Trophoblast cell (in vitro differentiated cells and primary cell): ENCODE measurements at places on chromosomes 12 and 14.

- no peak for DNase-seq
These were observed 9.2 kb downstream of the MLH3 start for GRCh38 chr14:75042035-75042434.

- no peak for DNase-seq
These were observed 71.3 kb upstream of the GPATCH2L start for GRCh38 chr14:76080471-76080870.

- no peak for DNase-seq
These were observed 235.1 kb downstream of the AEBP2 start for GRCh38 chr12:19674437-19674836.

GRCh38 chr12:13124656-13125505, 21.4 kb upstream of the GSG1 start:
- peak; percentile 59 for DNase-seq

- peak; percentile 43 for DNase-seq
These were observed 27.7 kb upstream of the HIGD1C start for GRCh38 chr12:50924439-50925341.

DNA sequence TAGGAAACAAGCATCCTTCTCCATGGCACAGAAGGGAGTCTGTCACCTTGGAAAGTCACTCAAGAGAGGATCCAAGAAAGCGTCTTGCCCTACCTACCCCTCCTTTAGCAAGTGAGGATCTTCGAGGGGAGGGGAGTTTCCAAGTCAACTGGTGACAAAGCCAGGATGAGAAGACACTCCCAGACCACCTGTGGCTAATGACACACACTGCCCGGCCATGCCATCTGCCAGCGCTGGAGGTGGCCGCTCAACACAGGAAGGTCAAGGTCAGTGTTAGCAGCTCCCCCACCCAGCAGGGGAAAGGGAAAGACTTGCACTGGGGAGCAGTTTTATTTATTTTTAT, 41.3 kb downstream of the ELK3 start:
- no peak for DNase-seq

DNA sequence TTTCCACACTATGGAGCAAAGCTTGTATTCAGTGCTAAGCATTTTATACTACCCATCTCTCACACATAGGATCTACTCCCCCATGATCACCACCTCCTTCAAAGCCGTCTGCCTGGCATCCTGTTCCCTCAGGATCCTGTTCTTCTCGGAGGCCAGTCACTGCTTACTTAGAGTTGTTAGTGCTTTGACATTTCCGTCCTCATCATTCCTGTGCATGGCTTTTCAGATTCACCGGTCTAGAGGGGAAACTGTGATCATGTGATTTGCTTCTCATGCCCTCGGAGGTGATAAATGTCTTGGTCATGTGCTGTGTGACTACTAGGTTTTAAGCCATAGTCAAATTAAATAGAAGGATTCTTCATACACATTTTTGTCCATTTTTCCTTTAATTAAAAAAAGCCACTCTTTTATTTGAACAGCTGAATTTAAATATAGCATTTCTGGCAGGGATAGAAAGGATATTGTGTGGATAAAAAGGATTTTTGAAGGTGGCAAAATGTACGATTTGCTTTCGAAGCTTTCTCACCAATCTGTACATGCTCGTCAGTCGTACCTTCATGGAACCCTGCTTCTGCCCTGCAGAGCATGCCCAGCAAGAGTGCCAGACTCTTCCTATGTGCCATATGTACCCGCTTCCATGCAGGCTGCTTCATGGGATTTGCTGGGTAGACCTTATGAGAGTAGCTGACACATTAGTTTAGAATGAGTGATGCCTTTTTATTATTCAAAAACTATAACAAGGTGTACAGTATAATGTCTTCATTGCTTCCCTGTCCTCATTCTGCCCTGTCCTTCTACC, 53.3 kb downstream of the BMAL2 start:
- no peak for DNase-seq

GRCh38 chr12:13000616-13000924, 505 bp upstream of the HEBP1 start:
- DNase-seq, result no peak

DNA sequence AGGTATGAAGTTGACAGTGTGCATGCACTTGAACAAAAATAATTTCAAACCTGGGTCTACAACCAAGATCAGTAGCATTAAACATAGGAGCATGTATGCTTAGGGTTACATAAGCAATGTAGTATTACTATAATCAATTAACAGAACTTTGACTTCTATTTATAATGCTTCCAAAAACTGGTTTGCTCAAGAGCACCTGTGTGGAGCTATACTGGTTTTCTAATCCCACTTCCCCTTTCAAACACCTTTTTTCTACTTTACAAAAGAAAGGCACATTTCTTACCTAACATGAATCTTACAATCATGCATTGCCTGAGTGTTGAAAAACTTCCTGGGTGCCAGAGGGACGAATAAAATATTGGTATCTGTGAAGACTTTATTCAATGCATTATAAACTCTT, 72.7 kb downstream of the EFCAB11 start:
- DNase-seq, result no peak

DNA sequence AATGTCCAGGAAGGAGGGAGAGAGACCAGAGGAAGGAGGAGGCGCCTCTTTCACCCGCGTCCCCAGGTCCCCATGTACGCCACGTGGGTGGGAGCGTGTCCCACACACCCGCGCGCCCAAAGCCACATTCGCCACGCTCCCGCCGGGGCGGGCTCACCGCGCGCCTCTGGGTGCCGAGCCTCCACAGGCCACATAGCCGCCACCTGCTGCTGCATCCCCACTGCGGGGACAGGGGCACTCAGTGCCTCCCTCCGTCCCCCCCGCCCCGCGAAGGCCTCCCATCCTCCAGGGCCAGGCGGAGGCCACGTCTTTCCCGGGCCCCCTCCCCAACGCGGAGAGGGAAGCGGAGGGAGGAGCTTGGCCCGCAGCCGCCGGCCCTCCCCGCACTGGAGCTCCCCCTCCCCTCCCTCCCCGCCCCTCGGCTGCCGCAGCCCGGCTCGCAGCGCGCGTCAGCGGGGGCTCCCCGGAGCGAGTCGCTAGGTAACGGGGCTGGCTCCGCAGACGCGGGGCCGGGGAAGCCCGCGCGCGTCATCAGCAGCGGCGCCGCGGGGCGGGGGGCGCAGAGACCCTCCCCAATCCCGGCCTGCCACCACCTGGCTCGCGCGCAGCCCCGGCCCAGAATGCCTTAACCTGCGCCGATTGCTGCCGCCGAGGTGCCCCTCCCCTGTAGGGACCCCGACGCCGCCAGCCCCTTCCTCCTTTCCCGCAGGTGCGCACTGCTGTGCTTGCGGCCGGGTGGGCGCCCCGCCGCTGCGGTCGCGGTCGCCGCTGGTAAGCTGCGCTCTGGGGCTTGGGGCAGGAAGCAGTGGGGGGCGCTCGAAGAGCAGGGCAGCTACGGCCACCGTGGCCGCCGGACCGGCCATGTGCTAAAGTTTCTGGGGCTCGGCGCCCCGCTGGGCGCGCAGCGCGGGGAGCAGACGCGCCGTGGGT, 536 bp upstream of the TUNAR start:
- DNase-seq, result no peak

GRCh38 chr14:77303417-77304156, 17.1 kb downstream of the POMT2 start:
- peak; percentile 79 for DNase-seq

- no peak for DNase-seq
These were observed 1.1 kb downstream of the AVIL start for GRCh38 chr12:57817261-57817989.

DNA sequence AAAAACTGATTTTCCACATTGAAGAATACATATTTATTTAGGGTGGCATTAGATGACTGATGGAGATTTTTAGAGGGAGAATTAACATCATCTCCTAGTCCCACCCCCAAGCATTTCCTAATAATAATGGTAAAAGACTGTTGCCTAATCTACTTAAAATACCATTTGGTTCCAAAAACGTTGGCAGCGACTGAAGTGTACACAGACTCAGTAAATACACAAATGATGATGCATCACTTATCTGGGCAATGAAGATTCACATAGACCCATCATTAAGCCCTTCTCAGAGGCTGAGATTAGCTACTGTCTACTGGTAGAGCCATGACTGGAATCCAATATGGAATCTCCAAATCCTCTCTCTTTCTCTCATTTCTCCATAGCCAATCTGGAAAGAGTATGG, 18.2 kb downstream of the RTN1 start:
- no peak for DNase-seq

- DNase-seq, result no peak
These were observed 3.8 kb upstream of the NUMB start for GRCh38 chr14:73462048-73462715.

DNA sequence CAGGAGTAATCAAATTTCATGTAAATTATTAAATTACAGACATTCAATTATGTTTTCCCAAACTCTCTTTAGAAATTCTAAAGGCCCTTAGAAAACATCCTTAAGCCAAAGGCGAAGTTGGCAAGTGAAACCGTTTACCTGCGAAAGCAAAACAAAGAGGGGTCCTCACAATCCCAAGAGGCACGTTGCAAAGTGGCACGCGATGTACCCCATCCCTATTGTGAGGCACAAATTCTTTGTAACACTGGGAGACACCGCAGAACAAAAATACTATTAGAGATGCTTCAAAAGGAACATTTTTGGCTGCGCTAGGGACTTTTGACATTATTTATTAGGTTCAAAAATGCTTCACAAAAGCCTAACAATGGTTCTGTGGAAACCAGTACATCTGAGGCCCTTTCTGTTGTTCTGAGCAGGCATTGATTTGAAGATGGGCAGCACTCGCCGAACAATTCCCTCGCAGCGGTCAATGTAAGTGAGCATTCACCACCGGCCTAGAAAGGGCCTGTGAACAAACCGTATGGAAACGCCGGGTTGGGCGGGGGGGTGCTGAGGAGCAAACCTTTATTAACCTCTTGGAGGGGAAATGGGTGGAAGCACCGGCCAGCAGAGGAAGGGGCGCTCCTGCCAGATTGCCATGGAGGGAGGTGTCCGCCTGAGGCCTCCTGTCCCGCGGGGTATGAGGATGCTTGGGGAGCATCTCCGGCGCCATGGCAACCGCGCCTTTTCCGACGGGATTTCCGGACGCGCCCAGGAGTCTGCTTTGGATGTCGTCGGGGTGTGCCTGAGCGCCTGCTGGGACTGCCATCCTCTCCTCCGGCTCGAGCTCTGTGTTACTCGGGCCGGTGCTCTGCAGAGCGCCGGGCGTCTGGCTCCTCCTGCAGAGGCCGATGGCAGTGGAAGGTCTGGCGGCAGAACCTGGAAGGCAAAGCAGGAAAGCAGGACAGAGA, 193.9 kb downstream of the C12orf42 start:
- no peak for DNase-seq

DNA sequence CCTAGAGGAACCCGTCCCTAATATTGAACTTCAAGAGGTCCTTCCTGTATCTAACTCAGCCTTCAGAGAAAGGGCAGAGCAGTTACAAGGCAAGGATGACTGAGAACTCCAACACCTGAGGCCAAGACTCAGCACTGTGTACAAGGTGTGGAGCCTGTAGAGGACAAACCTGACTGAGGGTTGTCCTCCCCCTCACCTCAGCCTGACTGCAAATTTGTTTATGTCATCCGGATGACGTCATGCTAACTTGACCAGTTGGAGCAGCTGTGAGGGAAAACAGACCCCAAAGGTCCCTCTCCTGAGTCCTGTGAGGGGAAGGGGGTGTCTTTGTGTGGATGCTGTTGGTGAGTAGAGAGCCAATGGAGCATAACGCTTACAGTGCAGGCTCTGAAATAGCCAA, 4.3 kb downstream of the CRACR2A start:
- DNase-seq, result no peak

DNA sequence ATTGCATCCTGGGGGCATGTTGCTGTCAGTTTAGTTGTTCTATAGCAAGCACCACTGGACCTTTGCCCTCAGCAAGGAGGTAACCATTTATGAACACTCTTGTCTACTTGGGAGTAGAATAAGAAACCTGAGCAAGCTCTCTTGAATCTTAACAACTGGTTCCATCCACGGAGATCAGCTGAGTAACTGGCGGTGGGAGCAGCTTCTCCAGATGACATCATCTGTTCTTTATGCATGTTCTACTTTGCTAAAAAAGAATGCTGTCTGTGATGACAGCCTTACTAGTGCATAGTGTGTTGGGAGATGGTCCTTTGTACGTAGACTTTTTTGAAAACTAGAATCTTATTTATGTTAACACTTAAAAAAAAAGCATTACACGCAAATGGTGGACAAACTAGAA, 17.7 kb downstream of the SLC4A8 start:
- DNase-seq, result no peak

- no peak for DNase-seq
These were observed 4.0 kb downstream of the FAR2 start for GRCh38 chr12:29152981-29153630.

GRCh38 chr12:114820796-114821195, 136.8 kb upstream of the TBX3 start:
- peak; percentile 69 for DNase-seq

DNA sequence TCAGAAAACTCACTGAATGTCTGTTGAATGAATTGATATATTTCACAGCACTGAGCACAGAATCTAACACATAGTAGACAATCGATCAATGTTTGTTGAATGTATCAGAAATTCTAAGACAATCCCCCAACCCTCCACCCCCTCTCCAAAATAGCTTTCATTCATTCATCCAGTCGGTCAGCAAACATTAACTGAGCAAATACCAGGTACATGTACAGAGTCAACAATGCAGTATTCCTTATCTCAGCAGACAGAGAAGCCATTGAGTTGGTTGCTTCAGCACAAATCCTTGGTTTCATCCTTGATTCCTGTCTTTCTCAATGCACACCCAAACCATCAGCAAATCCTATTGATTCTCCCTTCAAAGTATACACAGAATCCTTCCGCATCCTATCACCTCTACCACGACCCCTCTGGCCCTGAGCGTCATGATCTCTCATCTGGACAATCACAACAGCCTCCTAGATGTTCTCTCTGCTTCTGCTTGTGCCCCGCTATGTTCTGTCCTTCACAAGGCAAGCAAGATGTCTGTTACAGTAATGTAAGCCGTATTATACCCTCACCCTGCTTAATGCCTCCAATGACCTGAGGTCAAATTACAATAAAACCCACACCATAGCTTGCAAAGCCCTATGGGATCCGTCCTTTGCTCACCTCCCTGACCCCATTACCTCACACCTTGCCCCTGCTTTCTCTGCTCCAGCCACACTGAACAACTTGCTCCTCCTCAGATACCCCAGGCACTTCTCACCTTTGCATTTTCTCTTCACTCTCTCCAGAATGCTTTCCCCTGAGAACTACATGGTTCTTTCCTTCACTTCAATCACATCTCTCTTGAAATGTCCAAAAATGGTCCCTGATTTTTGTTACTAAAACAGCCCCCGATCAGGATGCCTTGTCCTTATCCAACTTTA, 738.1 kb upstream of the TBX3 start:
- DNase-seq, result no peak
